ENCODE measurements at places on chromosomes 4 and X.
A peak's percentile ranks its signal among the peaks of the same experiment; 100 is the strongest.

- no peak for DNase-seq
Measured at GRCh38 chrX:100687546-100687945, 43.5 kb downstream of the SRPX2 start.

DNA sequence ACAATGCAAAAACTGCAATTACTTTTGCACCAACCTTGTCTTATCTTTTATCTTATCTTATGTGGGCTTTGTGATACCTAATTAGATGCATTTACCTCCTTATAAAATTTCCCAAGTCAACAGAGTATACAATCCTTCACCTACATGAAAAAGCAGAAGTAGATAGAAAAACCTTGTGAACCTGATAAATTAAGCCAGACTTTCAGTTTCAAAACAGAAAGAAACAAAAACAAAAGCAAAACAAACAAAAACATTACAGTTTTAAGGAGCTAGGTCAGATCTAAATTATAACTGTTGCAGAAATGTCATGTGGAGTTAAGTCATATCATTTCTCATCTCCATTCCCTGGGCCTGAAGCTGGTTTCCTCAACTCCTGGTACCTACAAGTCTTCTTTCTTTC is 24.9 kb upstream of the CXXC4 start:
- DNase-seq = no peak

DNA sequence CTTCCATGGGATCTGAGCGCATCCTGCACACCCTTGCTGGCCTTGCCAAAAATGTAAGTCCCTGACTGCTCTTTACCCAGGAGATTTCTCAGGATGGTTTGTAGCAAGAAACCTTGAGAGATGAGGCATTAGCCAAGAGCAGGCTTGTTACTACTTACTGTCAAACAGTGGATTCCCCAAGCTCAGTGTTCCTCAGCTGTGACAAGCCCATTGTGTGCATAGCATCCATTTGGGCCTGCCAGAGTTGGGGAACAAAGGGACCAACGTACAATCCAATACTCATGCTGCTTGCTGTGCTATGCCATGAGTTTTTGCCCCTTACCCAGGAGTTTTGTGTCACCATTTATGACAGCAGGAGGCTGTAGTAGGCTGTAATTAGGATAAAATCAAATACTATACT is 267.6 kb downstream of the TENM3 start:
- DNase-seq = no peak

DNA sequence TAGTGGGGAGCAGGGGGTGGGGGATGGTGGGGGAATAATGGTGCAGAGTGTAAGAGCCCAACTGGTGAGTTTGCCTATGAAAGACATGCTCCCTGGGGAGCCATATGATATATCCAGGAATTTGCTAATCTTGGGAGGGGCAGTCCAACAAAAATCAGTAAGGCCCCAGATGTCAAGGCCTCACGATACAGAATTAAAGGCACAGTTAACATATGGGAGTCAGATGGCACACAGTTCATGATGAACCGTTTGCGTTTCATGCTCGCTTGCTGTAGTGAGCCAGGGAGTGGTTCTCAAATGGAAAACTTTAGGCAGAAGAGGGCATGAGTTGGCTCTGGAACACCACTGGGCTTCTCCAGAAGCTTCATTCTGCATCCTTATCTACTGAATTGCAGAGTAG is 33.9 kb upstream of the VCX2 start:
- no peak for DNase-seq

DNA sequence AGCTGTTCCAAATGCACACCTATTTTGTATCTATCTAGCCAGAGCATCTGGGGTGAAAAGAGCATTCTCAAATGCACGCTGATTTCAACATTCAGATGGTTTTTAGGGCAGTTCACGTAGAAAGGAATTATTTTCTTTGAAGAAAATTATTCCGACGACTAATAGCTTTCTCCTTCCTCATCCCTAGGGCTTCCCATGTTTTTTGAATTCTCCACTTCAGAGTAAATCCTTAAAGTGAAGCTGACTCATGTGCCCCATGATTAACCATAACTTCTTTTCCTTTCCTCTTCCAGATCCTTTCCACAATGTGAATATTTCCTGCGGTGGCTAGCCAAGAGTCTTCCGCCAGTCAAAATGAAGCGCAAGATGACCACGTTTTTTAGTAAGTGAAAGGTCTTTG is 86.7 kb upstream of the PDHA1 start:
- no peak for DNase-seq

DNA sequence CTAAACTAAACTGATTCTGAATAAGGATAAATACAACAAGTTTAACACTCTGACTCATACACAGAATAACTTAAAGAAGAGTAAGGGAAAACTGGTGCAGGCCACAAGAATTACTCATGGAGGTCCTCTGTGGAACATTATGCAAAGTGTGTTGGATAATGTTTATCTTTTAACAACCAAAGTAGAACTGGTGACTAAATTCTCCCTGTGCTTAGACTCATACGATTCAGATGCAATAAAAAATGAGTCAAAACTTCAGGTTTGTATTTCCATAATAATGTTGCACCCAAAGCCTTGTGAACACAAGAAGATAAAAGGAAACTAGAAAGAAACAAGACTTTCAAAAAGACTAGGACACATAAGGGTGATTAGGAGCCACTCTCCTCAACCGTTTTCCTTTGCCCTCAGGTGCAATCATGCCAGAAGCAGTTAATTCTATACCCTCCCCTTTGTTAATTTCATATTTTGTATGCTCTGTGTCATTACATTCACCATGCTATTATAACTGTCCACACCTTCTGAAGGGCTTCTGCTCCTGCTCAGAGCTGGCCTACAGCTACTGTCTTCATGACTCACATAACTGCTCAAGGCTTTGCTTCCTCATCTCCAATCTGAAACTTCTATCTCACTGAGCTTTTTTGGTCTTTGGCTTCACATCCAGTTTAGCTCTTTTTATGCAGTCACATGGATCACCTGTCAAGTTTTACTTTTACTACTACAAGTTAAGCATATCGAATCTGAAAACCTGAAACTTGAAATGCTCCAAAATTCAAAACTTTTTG is 60.2 kb downstream of the KCNIP4 start:
- DNase-seq = peak; percentile 87

DNA sequence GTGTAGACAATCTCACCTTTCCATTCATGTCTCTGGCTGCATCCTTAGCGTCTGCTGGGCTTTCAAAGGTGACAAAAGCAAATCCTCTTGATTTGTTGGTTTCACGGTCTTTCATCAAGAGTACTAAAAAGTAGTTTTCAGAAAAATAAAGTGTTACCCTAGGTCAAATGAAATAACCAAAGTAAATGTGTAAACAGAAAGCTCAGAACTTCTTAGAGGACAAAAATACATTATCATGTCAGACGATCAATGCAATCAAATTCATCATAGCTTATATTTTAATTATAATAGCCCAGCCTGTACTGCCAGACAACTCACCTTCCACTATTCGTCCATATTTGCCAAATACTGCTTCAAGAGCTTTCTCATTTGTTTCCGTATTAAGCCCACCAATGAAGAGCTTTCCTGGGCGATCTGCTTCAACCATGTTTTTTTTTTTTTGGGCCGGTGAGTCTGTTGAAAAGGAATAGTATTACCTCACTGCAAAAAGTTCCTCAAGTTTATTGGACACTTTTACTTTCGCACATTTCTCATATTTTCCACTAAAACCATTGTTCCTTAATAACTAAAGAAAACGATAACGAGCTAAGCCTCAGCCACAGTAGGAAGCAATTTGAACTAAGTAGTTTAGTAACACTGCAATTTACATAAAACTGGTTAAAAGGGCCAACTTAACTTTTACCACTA is 1.4 kb downstream of the RBMX start:
- DNase-seq = no peak

GRCh38 chr4:152310257-152310656 is 225.6 kb downstream of the FBXW7 start:
- DNase-seq = peak; percentile 41

DNA sequence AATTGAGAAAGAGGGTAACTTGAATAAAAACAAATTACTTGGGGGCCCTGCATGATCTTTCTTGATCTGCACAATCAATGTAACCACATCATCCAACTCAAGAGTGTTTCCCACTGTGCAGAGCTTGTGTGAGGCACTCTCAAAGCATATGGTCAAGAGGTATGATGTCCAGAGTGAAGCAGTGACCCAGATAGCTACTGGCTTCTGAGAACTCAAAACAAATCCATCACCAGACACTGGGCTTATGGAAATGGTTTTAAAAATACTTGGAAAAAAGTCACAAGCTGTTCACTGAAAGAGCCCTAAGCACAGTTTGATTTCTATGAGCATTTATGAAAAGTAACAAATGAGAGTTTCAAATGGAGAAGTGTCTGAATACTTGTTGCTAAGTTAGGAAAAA is 361.0 kb downstream of the GRXCR1 start:
- no peak for DNase-seq

GRCh38 chrX:119273420-119274192 is 37.5 kb downstream of the PGRMC1 start:
- DNase-seq = peak; percentile 2

GRCh38 chrX:68876731-68877130 is 47.9 kb downstream of the EFNB1 start:
- no peak for DNase-seq

DNA sequence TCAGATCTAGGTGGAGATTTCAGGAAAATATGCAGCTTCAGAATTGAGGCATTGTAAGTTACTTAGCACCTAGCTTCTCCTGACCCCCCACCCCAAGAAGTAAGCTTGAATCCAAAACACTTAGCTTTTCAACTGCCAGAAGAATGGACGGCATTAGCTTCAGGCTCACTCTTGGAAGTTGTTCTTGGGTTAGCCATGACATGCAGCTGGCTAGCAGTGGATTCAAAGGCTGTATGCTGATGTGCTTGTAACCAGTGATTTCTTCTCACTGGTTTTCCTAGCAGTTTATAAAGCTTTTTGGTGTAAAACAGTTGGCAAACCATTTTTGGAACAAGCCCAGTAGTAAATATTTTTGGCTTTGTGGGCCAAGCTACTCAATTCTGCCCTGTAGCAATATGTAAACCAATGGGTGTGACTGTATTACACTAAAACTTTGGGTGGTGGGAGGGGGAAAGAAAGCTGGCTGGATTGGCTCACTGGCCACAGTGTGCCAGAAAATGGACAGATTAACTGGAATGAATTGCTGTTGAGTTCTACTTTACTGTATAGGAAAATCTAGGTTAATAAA is 85.6 kb downstream of the SHROOM2 start:
- DNase-seq = peak; percentile 30

- peak; percentile 20 for DNase-seq
Measured at GRCh38 chrX:112614640-112615039, 65.1 kb downstream of the LHFPL1 start.

- peak; percentile 71 for DNase-seq
Measured at GRCh38 chr4:157992038-157992705, 180.7 kb downstream of the GASK1B start.

DNA sequence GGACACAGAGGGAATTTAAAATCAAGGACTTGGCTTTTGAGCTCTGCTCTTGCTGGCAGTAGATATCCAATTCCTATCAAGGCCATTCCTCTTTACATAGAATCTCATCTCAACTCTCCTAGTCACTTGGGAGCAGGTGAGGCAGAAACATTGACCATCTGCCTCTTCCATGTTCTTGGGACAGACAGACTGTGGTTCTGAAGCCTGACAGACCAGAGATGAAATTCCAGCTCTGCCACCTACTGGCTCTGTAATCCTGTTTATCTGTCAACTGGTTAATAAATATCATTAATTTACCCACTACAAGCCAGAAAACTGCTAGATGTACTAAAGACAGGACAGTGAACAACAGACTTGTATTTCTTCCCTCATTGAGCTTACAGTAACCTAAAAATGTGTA is 300.8 kb downstream of the ADGRL3 start:
- DNase-seq = no peak

GRCh38 chr4:180932370-180933001 is 1310.7 kb upstream of the TENM3 start:
- DNase-seq = no peak

GRCh38 chrX:95505721-95506120 is 1178.9 kb upstream of the DIAPH2 start:
- DNase-seq = peak; percentile 1

DNA sequence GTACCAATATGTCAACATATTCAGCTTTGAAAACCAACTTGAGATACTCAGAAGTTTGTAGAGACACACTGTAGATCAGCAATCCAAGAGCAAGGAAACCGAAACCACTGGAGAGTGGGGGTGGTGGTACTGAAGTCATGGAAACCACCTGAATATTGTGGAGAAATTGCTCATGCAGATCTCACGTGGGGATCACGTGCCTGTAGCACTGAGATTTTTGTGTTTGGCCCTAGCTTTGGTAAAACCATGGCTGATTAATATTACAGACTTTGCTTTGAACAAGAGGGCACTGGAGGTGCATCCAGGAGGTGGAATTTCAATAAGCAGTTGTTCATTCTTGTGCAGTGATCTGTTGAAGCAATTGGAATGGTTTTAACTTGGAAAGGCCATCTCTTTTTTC is 47.2 kb downstream of the GBA3 start:
- DNase-seq = no peak

DNA sequence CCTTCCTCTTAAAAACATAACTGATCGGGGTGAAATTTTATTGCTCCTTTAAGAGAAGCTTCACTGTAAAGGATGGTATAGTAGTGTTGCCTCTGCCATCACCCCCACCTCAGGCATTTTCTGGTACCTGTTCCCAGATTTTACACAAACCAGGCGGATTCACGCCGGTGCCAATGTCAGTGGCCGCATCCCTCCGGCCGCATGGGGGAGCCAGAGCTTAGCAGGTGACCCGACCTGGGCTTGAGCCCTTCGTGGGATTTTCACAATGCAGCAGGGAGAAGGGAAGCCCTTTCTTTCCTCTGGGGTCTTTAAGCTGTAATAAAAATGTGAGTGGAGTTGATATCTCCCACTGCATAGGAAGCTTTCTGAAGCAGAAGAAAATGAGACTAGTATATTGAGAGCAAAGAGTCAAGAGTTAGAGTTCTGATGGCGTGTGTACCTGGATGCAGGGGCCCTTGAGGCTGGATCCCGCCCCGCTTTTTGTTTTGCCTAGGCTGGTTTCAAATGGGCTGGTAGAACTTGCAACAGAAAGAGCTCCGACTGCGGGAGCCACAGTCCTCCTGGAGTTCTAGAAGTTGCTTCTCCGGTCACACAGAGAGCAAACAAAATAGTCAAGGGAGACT is 59.4 kb downstream of the POLR2B start:
- peak; percentile 40 for DNase-seq

Measured in fibroblast of gingiva (primary cell).